Keratinocyte (primary cell): ENCODE measurements at places on chromosomes 5 and 9. TPM values are rescaled to one million over a fixed set of nuclear protein-coding genes. Genes with fewer than 3 reads are reported as not detected.

DNA sequence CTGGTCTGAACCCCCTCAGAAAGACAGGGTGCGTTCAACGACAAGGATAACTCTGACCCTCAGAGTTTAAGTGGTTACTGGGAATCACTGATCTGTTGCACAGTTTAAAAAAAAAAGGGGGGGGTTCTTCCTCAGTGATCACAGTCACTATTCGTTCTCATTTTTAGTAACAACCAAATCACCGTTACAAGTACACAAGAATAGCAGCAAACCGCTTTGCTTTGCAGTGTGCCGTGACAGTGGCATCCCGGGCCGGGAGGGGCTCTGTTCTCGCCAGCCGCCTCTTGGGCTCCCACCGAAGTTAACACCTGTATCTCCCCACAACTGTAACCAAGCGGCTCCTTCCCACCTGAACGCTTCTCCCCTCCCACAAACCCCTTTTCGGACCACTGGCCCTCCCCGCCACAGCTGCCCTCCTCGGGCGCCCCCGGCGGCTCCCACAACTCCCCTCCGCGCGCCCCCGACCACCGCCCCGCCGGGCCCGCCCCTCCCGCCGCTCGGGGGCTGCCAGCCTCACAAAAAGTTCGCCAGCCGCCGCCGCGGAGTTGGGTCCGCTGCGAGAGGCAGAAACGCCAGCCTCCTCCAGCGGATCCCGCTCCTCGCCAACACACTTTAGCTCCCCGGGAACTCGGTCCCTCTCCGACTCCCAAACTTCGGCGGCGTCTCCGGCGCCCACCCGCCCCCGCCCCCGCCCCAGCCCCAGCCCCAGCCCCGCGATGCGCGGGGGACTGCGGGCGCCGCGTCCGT, 1.2 kb downstream of the SSBP2 start:
- no peak overlapping the region for H3K27ac ChIP-seq
- DNase-seq, result no peak
- H3K27me3 ChIP-seq, result no peaks in the 10 kb centered on the region
- H3K36me3 ChIP-seq, result no peaks in the 10 kb centered on the region

DNA sequence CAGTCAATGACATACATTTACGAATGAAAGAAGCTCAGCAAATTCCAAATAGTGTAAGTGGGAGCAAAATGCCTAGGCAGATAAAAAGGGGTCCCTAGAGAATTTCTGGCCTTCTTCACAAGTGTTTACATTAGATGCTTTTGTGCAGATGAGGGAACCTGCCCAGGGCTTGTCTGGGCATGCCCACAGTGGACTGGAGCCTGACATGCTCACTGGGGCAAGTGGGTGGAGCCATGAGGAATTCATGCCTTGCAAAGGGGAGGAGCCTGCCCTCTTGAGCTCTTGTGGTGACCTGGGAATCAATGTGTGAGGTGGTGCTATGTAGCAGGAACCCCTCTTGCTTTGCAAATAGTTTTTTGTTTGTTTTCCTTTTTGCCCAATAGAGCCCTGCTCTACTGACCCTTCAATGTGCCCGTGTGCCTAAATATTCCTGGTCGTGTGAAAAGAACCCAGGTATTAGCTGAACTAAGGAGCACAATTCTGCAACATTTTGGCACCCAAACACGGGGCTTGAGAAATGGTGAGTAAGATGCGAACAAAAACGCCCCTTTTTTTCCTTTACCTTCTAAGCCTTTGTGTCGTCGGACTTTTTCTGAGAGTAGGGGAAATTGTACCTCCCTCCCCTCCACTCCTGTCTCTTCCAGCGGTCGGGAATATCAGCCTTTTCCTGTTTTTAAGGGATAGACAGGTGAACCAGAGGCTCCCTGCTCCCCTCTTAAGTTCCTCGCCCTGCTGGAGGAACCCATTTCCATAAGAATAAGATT, 433.8 kb upstream of the CDH9 start:
- H3K4me1 ChIP-seq, result no peaks in the 10 kb centered on the region
- DNase-seq, result no peak
- no peak overlapping the region for H3K4me3 ChIP-seq
- H3K36me3 ChIP-seq, result no peaks in the 10 kb centered on the region
- H3K27me3 ChIP-seq, result no peaks in the 10 kb centered on the region

Gene OR13D1
- not detected in 3 replicates for polyA plus RNA-seq

DNA sequence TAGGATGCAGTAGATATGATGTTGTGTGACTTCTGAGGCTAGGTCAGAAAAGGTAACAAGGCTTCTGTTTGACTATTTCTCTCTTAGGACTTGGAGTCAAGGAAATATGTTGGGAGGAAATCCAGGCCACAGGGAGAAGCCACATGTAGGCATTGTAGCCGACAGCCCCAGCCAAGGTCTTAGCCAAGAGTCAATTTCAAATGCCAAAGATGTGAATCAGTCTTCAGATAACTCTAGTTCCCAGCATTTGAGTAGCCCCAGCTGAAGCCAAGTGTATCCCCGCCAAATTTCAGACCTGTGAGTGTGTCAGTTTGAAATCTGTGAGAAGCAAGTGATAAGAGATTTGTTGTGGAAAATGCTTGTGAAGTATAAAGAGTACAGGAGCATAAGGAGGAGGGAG, 38.1 kb upstream of the ISL1 start:
- no peaks in the 10 kb centered on the region for H3K4me1 ChIP-seq
- H3K27me3 ChIP-seq, result no peaks in the 10 kb centered on the region
- H3K4me3 ChIP-seq, result no peak overlapping the region
- H3K36me3 ChIP-seq, result no peaks in the 10 kb centered on the region
- no peak overlapping the region for H3K27ac ChIP-seq
- no peak for DNase-seq

Gene SPOCK1
- polyA plus RNA-seq, result 5.5 to 25.6 TPM (median 7.6 TPM) in 3 replicates

GRCh38 chr9:26746357-26747072, 146.1 kb downstream of the CAAP1 start:
- H3K4me1 ChIP-seq, result no peaks in the 10 kb centered on the region
- H3K36me3 ChIP-seq, result no peaks in the 10 kb centered on the region
- H3K27me3 ChIP-seq, result no peaks in the 10 kb centered on the region
- no peak for DNase-seq

Gene NHP2
- 144 to 186 TPM (median 175 TPM) in 3 replicates for polyA plus RNA-seq

DNA sequence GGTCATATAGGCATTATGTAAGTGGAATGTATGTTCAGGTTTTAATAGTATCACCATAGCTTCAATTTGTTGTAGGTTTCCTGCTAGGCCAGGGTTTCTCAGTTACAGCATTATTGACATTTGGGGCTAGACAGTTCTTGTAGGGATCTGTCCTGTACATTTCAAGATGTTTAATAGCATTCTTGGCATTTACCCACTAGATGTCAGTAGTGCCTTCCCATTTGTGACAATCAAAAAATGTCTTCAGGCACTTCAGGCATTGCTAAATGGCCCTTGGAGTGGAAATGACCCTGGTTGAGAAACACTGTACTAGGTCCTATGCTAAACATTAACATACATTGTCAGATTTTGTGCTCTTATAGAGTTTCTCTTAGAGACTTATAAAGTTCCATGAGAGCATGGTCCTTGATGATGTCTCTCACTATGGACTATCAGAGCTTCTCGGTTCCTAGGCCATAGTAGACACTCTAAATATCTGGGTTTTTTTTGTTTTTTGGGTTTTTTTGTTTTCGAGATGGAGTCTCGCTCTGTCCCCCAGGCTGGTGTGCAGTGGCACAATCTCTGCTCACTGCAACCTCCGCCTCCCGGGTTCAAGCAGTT, 1.4 kb downstream of the KIF20A start:
- peaks cover 17% of the 10 kb centered on the region for H3K4me1 ChIP-seq
- peaks cover 6% of the 10 kb centered on the region for H3K36me3 ChIP-seq
- no peak overlapping the region for H3K27ac ChIP-seq
- H3K27me3 ChIP-seq, result no peaks in the 10 kb centered on the region

DNA sequence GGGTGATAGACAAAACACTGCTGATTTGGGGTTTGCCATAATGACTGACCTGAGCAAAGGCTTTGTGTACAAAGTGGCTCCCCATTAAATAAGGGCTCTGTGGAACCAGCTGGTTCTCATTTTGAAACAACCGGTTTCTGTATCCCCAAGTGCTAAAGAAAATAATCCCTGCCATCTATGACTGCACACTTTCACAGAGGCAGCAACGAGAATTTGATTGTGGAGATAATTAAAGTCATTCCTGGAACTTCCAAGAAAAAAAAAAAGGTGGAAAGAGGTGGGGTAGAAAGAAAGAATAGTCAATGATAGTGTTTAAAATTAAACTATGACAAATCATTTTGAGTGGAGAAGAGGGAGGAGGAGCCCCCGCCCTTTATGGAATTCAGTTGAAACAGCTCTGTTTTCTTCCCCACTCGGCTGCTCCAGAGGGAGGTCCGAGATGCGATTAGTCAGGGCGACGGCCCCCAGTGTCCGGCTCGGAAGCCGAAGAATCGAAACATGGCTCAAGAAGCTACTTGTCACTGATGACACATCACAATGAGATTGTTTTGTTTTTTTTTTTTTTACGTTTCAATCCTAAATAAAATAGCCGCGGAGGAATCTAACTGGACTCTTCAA, 38.4 kb downstream of the EBF1 start:
- DNase-seq, result no peak
- no peaks in the 10 kb centered on the region for H3K4me1 ChIP-seq
- no peak overlapping the region for H3K4me3 ChIP-seq
- H3K36me3 ChIP-seq, result no peaks in the 10 kb centered on the region
- no peak overlapping the region for H3K27ac ChIP-seq

- DNase-seq, result no peak
- no peak overlapping the region for H3K4me3 ChIP-seq
- no peak overlapping the region for H3K27ac ChIP-seq
- H3K27me3 ChIP-seq, result no peaks in the 10 kb centered on the region
- no peaks in the 10 kb centered on the region for H3K4me1 ChIP-seq
Measured at GRCh38 chr5:103600086-103600485, 37.5 kb upstream of the NUDT12 start.

- no peak overlapping the region for H3K4me3 ChIP-seq
- H3K36me3 ChIP-seq, result no peaks in the 10 kb centered on the region
- no peak overlapping the region for H3K27ac ChIP-seq
- no peaks in the 10 kb centered on the region for H3K27me3 ChIP-seq
- DNase-seq, result no peak
Measured at GRCh38 chr5:178496642-178497041, 93.6 kb downstream of the COL23A1 start.

Gene OCLN
- polyA plus RNA-seq, result 3.5 to 4.6 TPM (median 4.6 TPM) in 3 replicates

Gene LSM11
- 2.1 to 2.7 TPM (median 2.3 TPM) in 3 replicates for polyA plus RNA-seq

Gene SPINK13
- not detected in 3 replicates for polyA plus RNA-seq

DNA sequence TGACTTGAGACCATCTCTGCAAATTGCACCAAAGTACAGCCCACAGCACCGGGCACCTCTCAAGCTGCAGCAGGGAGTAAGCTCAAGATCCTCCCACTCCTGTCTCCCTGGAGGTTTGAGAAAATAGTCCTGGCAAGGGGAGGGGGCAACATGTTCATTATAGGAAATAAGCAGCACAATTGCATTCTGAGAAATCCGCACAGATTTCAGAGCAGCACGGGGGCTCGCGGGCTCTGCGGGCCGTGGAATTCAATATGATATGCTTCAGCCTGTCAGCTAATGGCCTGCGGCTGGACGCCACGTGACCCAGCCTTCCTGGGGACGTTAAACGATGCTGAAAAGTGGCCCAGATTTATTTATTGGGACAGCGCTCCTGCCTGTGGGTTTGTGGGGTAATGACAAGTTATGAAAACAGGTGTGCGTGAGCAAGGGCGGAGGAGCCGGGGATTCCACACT, 156.4 kb downstream of the DAB2IP start:
- DNase-seq, result no peak
- H3K4me3 ChIP-seq, result no peak overlapping the region
- H3K27me3 ChIP-seq, result no peaks in the 10 kb centered on the region
- H3K27ac ChIP-seq, result no peak overlapping the region

GRCh38 chr5:59832577-59833301, 60.8 kb downstream of the PDE4D start:
- H3K27me3 ChIP-seq, result peaks cover 3% of the 10 kb centered on the region
- H3K4me3 ChIP-seq, result no peak overlapping the region
- H3K36me3 ChIP-seq, result no peaks in the 10 kb centered on the region
- H3K4me1 ChIP-seq, result no peaks in the 10 kb centered on the region
- no peak overlapping the region for H3K27ac ChIP-seq

GRCh38 chr9:117459913-117460312, 45.1 kb upstream of the ASTN2 start:
- DNase-seq, result no peak
- no peak overlapping the region for H3K27ac ChIP-seq
- no peaks in the 10 kb centered on the region for H3K27me3 ChIP-seq
- no peak overlapping the region for H3K4me3 ChIP-seq
- H3K36me3 ChIP-seq, result no peaks in the 10 kb centered on the region
- H3K4me1 ChIP-seq, result no peaks in the 10 kb centered on the region

DNA sequence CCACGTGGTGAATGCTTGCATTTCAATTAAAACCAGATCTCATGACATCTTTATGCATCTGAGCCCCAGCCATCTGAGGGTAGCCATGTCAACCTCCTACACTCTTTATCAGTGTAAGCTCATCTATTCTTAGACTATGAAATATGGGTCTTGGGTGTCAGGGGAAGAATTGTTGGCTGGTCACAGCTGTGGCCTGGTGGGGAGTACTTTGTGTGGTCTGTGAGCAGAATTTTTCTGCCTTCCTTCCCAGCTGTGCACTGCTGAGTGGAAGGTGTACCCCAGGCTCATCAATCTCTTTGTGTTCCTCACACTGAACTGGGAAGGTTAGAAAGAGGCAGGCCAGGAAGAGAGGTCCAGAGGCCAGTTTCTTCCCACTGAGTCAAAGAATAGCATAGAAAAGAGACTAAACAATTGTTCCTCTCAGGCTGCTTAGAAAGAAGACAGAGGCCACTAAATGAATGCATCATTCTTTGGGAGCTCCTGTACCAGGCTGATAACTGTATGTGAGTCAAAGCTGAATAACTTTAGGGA, 202.7 kb upstream of the RGMB start:
- H3K4me1 ChIP-seq, result no peaks in the 10 kb centered on the region
- H3K36me3 ChIP-seq, result no peaks in the 10 kb centered on the region
- no peak overlapping the region for H3K4me3 ChIP-seq
- no peak overlapping the region for H3K27ac ChIP-seq

- no peak overlapping the region for H3K27ac ChIP-seq
- H3K4me1 ChIP-seq, result no peaks in the 10 kb centered on the region
- no peak for DNase-seq
Measured at GRCh38 chr9:113481176-113481787, 17.8 kb downstream of the RGS3 start.

GRCh38 chr5:41763081-41763480, 107.1 kb downstream of the OXCT1 start:
- H3K4me1 ChIP-seq, result peaks cover 4% of the 10 kb centered on the region
- no peak overlapping the region for H3K27ac ChIP-seq
- no peak overlapping the region for H3K4me3 ChIP-seq
- H3K36me3 ChIP-seq, result no peaks in the 10 kb centered on the region
- H3K27me3 ChIP-seq, result no peaks in the 10 kb centered on the region
- no peak for DNase-seq
